ENCODE measurements at places on chromosomes 16 and 17.

DNA sequence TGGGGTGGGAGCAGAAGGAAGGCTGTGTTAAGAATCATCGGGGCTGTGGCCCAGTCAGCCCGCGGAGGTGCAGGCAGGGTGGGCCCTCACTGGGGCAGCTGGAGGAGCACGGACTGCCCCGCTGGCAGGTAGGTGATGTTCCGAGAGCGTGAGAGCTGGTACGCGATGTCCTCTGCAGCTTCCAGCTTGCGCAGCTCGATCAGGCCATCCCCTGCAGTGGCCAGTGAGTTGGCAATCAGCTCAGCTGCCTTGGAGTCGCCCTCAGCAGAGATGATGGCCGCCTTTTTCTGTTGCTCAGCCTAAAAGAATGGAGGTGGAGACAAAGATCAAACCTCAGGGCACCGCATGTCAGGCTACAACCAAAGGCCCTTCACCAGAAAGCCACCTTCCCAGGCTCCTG, 9.8 kb downstream of the PHB1 start:
- no peak for DNase-seq

- peak; percentile 73 for DNase-seq
Observed at GRCh38 chr17:80827646-80828643, 163.7 kb upstream of the CHMP6 start.

- peak; percentile 45 for DNase-seq
Observed at GRCh38 chr16:77955127-77955526, 67.2 kb upstream of the CLEC3A start.

DNA sequence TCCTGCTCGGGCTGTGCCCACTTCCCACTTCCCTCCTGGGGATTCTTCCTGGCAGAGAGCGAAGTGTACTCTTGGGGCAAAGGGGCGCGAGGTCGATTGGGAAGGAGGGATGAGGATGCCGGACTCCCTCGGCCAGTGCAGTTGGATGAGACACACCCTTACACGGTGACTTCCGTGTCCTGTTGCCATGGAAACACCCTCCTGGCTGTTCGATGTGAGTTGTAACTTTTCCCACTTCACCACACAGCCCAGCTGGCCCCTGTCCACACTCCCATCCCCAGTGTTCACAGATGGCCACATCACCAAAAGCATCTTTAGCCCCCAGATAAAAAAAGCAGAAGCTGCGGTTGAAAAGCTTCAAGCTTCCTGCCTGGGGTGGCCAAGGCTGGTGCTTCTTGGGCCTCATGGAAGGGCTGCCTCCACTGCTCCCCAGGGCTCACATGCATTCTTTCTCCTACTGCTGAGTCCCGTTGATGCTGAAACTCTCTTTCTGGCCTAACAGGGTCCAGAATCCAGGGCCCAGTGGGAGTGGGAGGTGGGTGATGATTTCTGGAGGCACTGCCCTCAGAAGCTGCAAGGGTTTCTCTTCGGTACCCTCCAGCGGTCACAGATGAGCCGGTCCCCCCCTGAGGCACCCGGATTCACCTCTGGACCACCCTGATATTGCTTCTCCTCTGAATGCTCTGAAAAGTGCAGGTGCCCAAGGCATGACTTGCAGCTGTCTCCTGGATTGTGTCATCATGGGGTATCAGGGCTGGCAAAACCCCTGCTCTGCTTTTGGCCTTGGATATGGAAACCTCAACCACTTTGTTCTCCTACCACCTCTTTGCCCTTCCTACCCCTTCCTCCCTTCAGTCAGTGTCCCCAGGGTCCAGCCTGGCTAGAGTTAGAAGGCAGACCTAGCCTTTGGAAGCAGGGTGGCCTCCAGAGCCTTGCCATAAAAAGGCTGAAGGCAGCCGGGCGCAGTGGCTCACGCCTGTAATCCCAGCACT, 2.2 kb upstream of the TRAF4 start:
- DNase-seq, result peak; percentile 97

GRCh38 chr17:55632893-55633292, 89.8 kb downstream of the TMEM100 start:
- no peak for DNase-seq

- DNase-seq, result peak; percentile 45
Observed at GRCh38 chr16:2152695-2153506, 2.7 kb upstream of the TRAF7 start.

All from NB4 (cell line).